ENCODE measurements at places on chromosomes 12 and 14.

DNA sequence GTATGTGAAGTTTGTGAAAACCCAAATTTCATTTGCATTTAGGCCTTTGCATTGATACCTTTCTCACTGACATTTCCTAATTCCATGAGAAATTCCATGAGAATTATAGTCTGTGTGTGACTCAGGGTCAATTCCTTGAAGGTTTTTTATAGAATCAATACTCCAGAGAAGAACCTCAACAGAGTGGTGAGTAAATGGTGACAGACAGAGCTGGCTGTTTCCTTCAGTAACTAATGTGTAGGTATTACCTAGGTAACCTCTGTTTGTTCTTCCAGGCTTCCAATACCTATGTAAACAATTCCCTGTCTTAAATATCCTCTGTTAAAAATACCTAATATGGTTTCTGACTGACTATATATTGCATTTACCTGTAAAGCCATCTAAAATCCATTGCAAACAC lies 117.0 kb downstream of the TTC8 start:
- DNase-seq, result no peak

DNA sequence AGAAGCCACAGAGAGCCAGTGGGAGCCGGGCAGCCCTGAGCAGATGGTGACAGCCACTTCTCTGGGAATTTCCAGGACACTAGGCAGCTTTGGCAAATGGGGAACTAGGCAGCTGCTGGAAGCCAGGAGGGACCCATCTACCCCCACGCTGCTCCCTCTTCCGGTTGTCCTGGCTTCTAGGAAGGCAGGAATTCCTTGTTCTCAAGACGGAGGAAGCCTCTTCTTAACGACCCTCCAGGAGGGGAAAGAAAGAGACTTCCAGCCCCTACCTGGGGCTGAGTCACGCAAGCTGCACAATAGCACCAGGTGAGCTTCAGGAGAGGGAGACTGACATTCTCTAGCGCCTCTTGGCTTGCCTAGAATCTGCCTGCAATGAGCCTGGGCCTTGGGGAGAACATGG lies 141.5 kb downstream of the ANO2 start:
- no peak for DNase-seq

- no peak for DNase-seq
These were observed 9.6 kb upstream of the TMEM120B start for GRCh38 chr12:121702944-121703343.

DNA sequence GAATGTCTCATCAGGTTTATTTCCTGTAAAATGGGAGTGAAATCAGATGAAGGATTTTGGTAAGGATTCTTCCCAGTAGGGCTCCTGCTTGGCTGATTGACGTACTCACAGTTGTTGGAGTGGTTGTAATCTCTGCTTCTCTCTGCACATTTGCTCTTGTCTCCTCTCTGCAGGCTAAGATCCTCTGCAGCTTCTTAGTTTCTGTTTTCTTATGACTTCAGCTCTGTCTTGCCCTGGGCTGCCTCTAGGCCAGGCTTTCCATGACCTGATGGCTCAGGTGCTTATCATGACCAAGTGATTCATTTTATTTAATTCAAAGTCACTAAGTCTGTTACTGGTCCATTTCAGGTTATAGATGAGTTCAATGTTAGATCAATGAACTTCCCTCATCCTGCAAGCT lies 394.5 kb upstream of the DDHD1 start:
- DNase-seq, result no peak

DNA sequence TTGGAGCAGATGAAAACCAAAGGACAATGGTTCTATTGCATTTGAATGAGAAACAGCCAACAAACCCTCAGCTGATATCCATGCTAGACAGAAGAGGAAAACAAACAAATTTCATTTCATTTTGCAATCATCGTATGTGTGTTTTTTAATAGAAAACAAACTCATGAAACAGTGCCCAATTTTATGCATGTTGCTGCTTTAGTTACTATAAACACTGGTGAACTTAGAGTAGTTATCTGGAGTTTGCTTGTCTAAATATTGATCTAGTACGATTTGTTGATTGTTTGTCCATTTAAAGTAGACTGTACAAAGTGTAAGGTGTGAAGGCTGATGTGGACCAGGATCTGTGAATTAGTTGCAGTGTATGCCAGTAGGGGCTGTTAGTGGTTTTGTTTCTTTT lies 166.6 kb downstream of the KITLG start:
- no peak for DNase-seq

- no peak for DNase-seq
These were observed 11.9 kb upstream of the CCND2 start for GRCh38 chr12:4261655-4262054.

DNA sequence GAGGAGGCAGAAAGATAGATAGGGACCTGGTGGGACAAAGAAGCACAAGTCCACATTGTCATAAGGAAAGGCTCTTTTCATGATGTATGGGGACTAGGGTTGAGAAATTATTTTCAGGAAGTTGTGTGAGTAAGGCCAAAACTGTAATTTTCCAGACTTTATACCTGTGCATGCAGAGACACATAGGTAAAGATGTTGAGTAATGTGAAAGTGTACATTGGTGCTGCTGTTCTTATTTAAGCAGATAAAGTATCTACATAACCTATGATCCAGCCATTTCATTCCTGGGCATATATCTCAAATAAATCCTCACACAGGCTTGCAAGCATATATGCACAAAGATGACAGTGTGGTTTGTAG lies 332.2 kb downstream of the DUSP6 start:
- DNase-seq, result no peak

- no peak for DNase-seq
These were observed 630.1 kb upstream of the TMEM132C start for GRCh38 chr12:127636882-127637281.

DNA sequence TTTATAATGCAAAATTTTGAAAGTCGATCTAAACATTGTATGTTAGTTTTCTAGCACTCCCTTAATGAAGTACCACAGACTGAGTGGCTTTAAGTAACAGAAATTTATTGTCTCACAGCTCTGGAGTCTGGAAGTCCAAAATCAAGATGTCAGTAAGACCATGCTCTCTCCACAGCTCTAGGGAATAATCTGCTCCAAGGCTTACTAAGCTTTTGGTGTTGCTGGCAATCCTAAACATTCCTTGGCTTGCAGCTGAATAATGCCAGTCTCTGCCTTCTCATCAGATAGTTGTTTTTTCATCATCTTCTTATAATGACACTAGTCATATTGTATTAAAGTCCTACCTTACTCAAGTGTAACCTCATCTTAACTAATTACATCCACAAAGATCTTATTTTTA lies 102.2 kb downstream of the RASSF9 start:
- no peak for DNase-seq

DNA sequence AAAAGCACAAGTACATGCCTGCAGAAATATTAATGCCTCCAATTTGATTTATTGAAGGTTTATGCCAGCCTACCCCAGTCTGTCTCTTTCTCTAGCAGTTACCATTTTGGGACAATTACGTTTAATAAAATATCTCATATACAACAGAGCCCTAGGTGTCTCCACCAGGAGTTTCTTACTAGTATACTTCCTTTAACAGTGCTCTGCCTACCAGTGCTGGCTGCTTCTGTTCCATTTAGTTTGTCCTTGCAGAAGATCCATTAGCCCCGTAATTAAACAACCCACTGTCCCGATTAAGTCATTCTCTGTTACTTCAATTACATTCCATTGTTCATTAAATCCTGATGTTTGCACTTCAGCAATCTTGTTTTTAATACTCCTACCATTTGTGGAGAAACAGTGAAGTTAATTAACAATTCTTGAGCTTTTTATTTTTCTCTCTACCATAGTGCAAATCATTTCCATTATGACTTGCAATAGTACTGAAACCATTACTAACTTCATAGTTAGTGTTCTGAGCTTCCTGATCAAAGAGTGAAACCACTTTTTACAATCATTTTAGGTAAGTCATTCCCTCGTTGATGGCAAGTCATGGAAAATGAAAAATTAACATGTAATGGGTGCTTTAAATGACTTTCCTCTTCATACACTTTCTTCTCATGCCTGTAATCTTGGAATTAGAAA lies 121.1 kb downstream of the PLXNC1 start:
- DNase-seq, result no peak

GRCh38 chr12:64278421-64278820 lies 56.3 kb upstream of the KICS2 start:
- DNase-seq, result no peak

DNA sequence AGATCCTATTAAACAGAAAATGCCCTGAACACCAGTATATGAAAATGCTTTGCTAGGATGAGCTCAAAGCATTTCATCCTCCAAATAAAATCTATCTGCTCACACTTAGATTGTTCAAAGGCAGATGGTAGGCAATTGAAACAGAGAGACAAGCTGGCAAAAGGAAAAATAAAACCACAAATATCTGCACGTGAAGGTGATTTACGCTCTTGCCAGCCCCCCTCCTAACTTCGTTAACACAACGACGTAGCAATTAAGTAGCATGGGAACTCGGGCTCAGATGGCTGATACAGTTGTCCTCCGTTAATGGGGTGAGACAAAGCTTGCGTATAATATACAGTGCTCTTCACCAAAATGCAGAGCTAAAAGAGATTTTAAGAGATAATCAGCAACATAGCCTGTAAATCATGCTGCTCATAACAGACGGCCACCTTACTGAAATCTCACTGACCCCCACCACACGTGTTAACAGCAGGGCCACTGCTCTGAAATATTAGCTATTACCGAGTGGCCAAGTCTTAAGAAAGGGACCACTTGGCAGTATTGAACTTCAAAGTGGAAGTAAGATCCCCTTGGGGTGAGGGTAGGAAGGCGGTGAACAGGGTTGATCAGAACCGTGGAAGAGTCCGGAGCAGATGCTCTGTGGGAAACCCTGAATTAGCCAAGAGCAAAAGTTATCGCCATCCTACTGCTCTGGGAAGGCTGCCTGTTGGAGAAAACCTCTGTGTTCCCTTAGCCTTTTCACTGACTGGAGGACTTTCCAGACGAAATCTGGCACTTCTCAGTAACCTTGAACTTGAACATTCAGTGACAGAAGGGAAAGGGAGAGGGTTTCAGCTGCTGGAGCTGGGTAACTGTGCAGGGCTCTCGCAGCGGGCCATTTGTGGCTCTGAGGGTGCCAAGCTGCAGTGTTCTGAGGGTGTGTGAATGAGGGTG lies 23.1 kb downstream of the ETV6 start:
- no peak for DNase-seq

DNA sequence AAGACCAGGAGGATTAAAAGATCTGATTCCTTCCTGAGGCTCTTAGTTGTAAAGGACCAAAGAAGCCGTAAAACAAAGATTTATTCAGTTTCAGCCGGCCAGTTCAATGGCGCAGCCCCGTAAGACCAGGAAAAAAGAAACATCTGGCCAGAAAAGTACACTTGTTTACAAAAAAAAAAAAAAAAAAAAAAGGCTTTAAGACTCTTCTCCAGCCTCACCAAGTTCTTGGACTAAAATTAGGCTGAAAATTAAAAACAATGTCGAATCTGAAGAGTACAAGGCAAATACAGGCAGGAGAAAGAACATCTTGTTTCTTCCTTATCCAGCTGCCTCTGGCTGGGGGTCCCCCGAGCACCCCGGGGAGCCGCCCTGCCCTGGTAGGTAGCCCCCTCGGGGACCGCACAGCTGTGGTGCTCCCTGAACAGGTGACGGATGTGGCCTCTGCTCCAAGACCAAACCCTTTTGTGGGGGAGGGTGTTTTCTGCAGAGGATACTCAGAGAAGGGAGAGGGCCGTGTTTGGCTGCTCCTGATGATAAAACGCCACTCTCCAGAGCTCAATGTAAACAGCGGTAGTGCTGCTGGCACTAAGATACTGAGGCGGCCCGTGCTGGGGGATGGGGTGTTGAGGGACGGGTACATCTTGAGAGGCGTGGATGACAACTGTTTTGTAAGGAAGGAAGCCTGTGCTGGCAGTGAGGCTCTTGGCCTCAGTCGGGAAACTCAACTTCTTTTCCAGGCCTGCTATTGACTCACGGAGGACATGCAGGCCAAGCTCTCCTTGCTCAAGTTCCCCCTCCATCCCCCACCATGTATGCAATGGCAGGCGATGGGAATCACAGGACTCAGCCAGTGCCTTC lies 201.0 kb upstream of the DIO3 start:
- DNase-seq, result peak; percentile 55

DNA sequence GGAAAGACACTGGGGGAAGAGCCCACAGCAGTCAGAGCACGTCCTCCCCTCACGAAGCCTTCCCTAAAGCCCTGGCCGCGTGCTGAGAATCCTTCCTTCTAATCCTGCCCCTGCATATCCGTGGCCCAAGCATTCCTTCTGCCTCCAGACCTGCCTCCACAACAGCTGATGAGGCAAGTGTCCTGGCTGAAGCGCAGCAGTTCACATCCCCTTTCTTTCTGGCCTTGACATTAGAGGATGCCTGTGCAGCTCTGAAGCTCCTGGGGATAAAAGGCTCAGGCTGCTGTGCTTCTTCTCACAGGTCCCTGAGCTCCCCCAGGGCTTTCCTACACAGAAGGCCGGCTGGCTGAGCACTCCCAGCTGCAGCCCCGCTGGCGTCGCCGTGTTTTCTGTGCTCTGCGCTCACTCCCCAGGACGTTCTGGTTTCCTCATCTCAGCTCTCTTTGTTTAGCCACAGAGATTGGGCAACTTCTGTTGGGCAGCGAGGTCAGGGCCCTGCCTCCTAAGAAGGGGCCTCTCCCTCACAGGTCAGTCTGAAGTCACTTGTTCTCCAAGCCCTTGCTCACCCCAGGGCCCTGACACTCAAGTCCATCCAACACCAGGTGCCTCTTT lies 45.8 kb downstream of the NINJ2 start:
- peak; percentile 69 for DNase-seq

- peak; percentile 88 for DNase-seq
These were observed 12.4 kb downstream of the CALM1 start for GRCh38 chr14:90409209-90409730.

DNA sequence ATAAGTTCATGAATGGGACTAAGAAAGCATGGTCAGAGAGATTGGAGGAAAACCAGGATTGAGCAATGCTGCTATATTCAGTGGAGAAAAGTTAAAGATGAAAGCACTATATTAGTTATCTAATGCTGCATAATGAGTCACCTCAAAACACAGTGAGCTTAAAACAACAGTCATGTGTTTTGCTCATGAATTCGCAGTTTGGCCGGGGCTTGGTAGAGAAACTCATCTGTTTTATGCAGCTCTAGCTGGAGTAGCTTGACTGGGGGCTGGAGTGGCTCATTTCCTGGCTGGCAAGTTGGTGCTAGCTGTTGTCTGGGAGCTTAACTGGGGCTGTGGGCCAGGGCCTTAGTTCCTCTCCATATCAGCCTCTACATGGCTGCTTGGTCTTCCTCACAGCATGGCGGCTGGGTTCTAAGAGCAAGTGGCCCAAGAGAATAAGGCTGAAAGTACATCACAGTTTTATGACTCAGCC lies 90.1 kb downstream of the ADCK1 start:
- DNase-seq, result no peak

DNA sequence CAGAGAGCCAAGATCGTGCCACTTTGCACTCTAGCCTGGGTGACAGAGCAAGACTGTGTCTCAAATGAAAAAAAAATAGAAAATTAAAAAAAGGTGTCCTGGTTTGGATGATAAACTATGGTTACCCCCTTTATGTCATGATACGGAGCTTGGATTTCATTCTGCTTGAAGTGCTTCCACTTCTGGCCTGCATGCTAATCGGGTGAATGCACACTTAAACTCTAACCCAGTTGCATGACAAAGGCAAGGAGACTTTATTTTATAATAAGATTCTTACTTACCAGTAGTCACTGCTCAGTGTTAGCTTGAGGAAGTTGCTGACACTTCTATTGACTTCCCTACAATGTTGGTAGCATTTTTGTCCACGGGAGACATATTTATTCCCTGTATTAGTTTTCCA lies 24.3 kb downstream of the CFAP54 start:
- DNase-seq, result no peak

GRCh38 chr12:127294651-127295210 lies 972.2 kb upstream of the TMEM132C start:
- no peak for DNase-seq
